ENCODE measurements at places on chromosomes 11 and 22. TPM values are rescaled to one million over a fixed set of nuclear protein-coding genes. Genes with fewer than 3 reads are reported as not detected.

DGKZ gene
- 68.9 TPM for total RNA-seq

TRPC6 gene
- total RNA-seq: 12.5 TPM

APOL3 gene
- total RNA-seq: 0.13 TPM

PGR gene
- 0.07 TPM for total RNA-seq

OR4D5 gene
- not detected for total RNA-seq

CBLIF gene
- total RNA-seq: not detected

SLC35F2 gene
- 22.7 TPM for total RNA-seq

SF3A1 gene
- total RNA-seq: 211 TPM

ATP6V1E1 gene
- total RNA-seq: 90.0 TPM

MGAT3 gene
- 5.0 TPM for total RNA-seq

OR56A3 gene
- not detected for total RNA-seq

P2RX6 gene
- not detected for total RNA-seq

DDX25 gene
- 7.4 TPM for total RNA-seq

TIGD3 gene
- total RNA-seq: 1.2 TPM

CALCA gene
- 0.29 TPM for total RNA-seq

ROBO4 gene
- total RNA-seq: not detected

OR1S1 gene
- not detected for total RNA-seq

PRRG4 gene
- total RNA-seq: 1.2 TPM

YAP1 gene
- 124 TPM for total RNA-seq

LYVE1 gene
- total RNA-seq: not detected
